Mesothelial cell of epicardium (in vitro differentiated cells): ENCODE measurements at places on chromosomes 5 and 9. TPM values are rescaled to one million over a fixed set of nuclear protein-coding genes. Genes with fewer than 3 reads are reported as not detected.

The PRDM9 gene
- total RNA-seq, result not detected in 3 replicates

The DMRT3 gene
- 2.1 to 3.3 TPM (median 2.5 TPM) in 3 replicates for total RNA-seq

The IL9 gene
- not detected in 3 replicates for total RNA-seq

The PCDHB3 gene
- 19.2 to 21.6 TPM (median 19.8 TPM) in 3 replicates for total RNA-seq

The HSPB3 gene
- total RNA-seq, result not detected in 3 replicates

The SHISAL2B gene
- not detected in 3 replicates for total RNA-seq

The VCAN gene
- total RNA-seq, result 633 to 678 TPM (median 634 TPM) in 3 replicates

The AKNA gene
- 19.6 to 24.0 TPM (median 23.1 TPM) in 3 replicates for total RNA-seq

The TAF1L gene
- 0.05 TPM in 1 of 3 replicates, not detected in the others for total RNA-seq

The RAB14 gene
- total RNA-seq, result 54.9 to 61.5 TPM (median 58.3 TPM) in 3 replicates
